Activated naive CD8-positive, alpha-beta T cell treated with anti-CD3 and anti-CD28 coated beads, Interleukin-2, amount 10 ng/mL, durations not matched to agents 7 days and 5 days (primary cell): ENCODE measurements at places on chromosomes 7 and 10.

GRCh38 chr10:101046332-101047238 lies 15.2 kb upstream of the KAZALD1 start:
- DNase-seq, result no peak

DNA sequence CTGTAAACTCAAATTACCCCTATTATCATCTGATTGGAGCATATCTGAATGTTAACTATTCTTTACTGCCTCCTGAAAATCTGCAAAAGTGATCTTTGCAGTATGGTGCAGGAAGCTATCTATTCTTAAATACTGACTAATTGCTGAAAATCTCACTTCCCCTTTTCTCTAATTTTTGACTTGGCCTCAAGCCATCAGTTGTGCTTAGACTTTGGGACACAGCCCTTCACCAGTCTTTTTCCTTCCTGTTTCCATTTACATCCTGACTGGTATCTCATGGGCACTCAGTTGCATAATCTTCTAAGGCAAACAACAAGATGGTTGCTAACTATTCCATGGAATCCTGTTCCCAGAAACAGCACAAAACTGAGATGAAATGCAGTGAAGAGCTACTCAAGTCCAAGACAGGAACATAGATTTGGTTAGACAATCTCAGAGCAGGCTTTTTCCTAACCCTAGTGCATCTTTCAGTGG lies 228.5 kb downstream of the SORCS1 start:
- DNase-seq, result no peak

GRCh38 chr10:49308881-49309280 lies 9.9 kb downstream of the C10orf71 start:
- DNase-seq, result no peak

GRCh38 chr10:112601214-112602090 lies 154.4 kb downstream of the VTI1A start:
- DNase-seq, result no peak

DNA sequence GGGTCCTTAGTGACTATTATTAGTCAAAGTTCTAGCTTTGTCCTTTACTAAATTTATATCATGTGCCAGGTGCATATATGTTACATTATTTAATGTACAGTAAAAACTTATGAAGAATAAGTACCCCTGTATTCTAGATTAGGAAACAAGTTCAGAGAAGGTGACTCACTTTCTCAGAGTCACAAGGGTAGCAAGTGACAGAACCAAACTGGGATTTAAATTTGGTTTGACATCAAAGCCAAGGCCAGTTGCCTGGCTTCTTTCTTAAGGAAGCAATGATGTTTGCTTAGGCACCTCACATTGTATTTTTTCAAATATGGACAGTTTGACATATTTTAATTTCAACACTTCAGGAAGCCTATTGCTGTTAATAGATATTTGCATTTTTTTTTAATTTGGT lies 2.5 kb downstream of the LSM8 start:
- DNase-seq, result no peak

DNA sequence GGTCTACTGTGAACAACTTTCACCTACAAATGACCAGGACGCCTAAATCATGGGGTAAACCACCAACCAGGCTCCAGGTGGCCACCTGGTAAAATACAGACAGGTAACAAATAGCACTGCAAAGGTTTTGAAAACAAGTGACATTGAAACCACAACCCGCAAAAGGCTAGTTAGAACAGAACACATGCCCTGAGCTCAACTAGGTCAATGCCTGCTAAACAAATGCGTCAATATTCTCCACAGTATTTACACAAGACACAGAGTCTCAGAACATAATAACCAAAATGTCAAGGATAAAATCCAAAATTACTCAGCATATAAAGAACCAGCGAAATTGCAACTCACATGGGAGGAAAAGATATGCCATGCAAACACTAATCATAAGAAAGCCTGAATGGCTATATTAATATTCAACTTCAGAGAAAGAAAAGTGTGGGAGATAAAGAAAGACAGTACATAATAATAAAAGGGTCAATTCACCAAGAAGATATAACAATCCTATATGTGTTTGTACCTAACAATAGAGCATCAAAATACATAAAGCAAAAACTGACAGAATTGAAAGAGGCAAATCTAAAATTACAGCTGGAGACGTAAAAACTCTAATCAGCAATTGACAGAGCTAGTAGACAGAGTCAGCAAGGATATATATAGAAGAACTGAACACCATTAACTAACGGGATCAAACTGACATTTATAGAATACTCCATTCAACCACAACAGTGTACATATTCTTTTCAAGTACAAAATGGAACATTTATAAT lies 47.6 kb downstream of the SMURF1 start:
- DNase-seq, result no peak

- no peak for DNase-seq
Observed at GRCh38 chr10:17758200-17758599, 6.2 kb downstream of the TMEM236 start.

DNA sequence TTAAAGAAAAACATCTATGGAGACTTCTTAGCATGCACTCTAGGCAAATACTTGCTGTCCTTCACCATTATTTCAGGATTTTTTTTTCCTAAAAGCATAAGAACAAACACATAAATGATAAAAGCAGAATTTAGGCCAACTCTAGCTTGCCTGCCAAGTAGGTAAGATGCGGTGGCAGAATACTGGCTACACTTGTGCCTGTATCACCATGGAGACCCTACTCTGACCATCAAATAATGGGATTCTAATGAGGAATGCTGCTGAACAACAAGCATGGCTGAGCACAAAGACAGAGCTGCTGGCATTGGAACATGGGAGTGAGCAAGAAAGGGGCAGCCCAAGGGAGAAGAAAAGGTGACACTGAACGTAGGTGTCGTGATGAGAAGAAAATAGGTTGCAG lies 18.5 kb upstream of the TAS2R40 start:
- no peak for DNase-seq

- DNase-seq, result no peak
Observed at GRCh38 chr7:84230491-84230890, 35.9 kb upstream of the SEMA3A start.

DNA sequence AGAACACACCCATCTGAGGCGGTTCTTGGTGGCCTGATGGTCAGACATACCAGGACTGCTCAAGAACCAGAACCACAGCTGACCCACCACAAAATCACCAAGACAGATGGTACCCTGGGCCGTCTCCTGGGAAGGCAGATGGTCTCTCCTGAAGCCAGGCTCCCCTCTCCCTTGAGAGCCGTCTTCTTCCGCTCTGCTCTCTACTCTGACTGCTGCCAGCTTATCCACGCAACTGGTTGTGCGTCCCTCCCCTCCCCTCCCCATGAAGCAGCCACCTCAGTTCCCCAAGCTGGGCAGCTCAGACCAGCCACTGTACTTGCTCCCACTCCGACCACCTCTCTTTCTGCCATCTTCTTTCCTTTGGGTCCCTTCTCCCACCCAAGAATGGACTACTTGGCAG lies 14.0 kb downstream of the PDIA4 start:
- DNase-seq, result no peak

- no peak for DNase-seq
Observed at GRCh38 chr10:97779975-97780374, 8.2 kb upstream of the SFRP5 start.

DNA sequence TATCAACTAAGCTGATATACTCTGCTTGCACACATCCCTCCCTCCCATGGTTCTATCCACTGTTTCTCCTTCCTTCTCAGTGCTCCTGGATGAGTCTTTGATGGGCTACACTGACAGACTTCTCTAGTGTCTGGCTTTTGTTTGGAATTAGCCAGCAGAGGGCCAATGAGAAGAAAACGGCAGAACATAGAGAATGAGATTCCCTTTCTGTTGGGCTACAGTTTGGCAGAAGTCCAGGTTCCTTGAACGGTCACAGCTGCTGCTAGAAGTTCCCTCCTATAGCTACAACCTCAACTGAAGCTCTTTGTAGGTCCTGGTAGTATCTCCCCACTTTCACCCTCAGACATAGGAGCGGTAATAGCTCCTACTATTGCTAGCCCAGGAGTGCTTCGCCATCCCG lies 251.1 kb upstream of the LRRN3 start:
- no peak for DNase-seq

- DNase-seq, result no peak
Observed at GRCh38 chr10:93591065-93591808, 9.8 kb downstream of the RBP4 start.
